COLO829 (cell line): ENCODE measurements at places on chromosomes 6 and 20.

- no peak for DNase-seq
These were observed 20.9 kb upstream of the COL21A1 start for GRCh38 chr6:56268266-56268665.

DNA sequence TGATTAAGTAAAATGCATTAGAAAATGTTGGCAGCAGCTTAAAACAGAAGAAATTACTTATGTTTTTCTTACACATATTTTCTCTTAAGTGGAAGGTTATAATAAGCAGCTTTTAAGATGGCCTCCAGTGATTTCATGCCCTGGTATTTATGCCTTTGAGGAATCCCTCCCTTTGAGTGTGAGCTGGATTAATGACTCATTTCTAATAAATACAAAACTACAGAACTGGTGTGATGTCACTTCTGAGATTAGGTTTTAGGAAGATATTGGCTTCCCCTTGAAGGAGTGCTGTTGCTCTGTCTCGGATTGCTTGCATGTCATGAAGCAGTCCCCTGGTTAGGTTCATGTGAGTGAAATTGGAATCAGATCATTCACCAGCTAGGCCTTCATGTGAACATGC lies 143.2 kb upstream of the EPHA7 start:
- DNase-seq = no peak

GRCh38 chr6:155832596-155832995 lies 377.0 kb upstream of the NOX3 start:
- DNase-seq = peak; percentile 16

DNA sequence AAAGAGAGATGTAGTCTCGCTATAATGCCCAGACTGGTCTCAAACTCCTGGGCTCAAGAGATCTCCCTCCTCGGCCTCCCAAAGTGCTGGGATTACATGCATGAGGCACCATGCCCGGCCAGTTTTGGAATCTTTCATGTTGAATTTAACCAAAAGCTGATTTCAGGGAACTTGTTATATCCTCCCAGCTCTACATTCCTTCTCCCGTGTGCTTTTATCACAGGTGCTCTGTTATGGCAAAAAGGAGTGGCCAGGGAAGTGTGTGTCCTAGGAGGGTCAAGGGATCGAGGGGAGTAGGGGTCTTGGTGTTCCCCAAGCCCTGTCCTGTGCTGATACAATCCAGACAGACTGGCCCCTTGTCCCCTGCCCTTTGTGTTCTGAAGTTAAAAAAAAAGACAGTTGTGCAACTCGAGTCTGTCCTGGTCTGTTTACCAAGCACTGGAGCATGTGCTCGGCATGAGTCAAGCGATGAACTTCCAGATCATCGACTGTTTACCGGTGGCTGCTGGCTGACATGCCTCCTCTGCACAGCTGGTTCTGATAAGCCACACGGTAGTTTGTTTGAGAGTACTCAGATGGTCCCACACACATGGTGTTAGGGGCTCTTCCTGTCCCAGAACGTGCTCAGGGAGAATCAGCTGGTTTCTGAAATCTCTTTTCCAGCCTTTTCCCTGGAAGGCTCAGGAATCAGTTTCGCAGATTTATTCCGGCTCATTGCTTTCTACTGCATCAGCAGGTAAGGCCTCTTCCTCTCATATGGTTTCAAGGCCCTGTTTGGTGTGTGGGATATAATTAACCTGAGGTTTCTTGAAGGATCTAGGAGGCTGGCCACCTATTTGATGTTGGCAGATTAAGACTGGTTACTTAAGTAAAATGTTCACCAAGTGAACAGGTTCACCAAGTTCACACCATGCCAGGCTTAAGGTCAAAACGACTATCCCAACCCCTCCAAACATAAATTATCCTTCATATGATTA lies 52.6 kb upstream of the NAA20 start:
- DNase-seq = no peak

- DNase-seq = no peak
These were observed 57.7 kb downstream of the TMEM242 start for GRCh38 chr6:157265635-157266034.

DNA sequence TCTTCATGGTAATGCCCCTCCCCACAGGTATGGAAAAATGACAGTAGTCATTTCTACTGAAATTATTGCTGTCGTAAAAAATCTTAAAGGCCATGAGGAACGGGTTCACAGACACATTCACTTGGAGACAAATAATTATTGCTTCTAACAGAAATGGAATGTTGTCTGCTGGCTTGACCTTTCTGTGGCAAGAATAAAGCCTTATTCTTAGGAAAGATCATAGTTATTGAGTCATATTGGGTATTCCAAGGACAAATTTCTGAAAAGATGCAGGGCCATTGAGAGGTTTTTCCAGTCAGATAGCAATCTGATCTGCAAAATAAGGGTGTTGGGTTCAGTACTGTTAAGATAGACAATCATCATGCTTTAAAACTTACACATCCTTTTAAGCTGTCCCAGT lies 29.2 kb downstream of the AKAP7 start:
- DNase-seq = peak; percentile 31

DNA sequence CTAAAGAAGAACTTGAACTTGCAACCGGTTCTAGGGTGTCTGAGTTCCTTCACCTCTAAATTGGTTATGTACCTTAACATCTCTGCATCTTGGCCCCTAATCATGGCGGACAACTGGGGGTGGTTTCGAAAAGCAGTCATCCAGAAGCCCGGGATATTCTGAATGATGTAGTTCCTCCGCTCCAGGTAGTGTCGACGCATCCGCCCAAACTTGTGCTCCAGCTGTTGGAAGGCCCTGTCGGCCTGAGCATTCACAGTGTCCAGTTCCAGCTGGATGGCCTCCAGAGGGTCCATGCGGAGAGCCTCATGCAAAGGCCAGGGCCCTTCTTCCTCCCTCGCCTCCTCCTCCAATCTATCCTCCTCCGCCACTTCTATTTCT lies 887 bp downstream of the TSPYL1 start:
- no peak for DNase-seq

DNA sequence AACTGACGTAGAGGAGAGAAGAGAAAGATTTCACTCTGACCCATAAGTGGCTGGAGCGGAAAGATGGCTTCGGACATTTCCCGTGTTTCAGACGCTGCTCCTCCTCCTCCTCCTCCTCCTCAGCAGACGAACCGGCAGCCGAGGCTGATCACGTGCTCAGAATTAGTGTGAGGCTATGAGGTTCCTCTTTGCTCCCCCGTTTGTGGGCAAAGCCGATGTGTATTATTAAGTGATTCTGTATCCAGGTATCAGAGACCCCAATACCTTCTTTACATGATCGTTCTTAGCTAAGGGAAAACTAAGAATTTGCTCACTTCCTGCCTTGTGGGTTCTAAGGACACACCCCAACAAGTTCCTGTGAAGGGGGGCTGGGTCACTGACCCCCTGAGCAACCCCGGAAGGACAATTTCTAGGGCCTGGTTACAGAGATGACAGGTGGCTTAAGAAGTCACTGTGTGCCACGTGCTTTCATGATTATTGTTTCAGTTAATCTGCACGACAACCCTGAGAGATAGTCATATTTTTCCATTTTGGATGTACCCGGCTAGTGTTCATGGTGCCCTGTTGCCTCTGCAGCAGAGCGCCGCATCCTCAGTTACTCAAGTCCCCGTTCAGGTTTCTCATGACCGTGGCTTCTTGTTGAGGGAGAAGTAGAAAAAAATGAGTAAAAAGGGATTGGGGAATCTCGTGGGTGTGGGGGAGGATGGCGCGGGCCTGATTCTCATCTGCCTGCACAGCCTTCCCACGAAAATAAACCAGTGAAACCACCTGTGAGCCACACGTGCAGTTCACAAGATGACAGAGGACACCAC lies 671.8 kb downstream of the QKI start:
- peak; percentile 29 for DNase-seq

DNA sequence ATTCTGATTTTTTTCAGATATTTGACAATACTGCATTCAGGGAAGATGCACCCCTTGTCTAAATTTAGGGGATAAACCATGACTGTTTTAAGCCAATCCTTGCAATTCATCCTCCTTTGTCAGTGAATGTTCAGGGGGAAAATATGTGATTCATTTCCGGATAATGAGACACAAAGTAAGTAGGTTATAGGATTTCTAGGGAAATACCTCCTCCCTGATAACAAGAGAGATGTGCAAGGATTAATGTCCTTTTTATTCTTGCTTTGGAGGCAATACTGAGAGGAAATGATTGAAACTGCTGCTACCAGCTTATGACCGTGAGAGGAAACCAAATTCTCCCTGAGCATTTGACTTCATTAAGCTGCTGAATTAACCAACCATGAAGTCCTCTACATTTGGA lies 161.3 kb upstream of the EYA4 start:
- no peak for DNase-seq

- no peak for DNase-seq
These were observed 32.3 kb upstream of the GNRH2 start for GRCh38 chr20:3010985-3011723.

DNA sequence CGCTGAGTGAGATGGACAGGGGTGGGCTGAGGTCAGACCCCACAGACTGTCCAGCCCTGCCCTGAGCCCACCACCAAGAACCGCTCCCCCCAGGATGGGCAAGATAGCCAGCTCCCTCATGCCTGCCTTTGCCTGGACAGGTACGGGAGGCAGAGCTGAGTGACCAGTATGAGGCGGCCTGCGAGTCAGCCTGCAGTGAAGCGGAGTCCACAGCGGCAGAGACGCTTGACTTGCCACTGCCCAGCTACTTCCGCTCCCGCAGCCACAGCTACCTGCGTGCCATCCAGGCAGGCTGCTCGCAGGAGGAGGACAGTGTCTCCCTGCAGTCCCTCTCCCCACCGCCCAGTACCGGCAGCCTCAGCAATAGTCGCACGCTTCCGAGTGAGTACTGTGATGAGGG lies 94.8 kb upstream of the MYL9 start:
- no peak for DNase-seq

GRCh38 chr6:53440336-53440945 lies 91.7 kb upstream of the ELOVL5 start:
- DNase-seq = no peak

DNA sequence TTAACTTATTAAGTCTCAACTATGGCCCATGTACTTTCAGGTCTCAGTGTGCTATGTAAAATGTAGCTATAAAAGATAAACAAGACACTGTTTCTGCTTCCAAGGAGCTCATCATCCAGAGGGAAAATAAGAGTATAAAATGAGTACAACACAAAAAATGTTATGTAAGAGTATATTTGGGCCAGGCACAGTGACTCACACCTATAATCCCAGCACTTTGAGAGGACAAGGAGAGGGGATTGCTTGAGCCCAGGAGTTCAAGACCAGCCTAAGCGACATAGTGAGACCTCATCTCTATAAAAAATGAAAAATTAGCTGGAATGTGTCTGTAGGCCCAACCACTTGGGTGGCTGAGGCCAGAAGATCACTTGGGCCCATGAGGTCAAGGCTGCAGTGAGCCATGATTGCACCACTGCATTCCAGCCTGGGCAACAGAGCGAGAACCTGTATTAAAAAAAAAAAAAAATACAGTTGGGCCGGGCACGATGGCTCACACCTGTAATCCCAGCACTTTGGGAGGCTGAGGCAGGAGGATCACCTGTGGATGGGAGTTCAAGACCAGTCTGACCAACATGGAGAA lies 124.0 kb downstream of the EDN1 start:
- no peak for DNase-seq
